SW480 (cell line): ENCODE measurements at places on chromosomes 7 and 10.

DNA sequence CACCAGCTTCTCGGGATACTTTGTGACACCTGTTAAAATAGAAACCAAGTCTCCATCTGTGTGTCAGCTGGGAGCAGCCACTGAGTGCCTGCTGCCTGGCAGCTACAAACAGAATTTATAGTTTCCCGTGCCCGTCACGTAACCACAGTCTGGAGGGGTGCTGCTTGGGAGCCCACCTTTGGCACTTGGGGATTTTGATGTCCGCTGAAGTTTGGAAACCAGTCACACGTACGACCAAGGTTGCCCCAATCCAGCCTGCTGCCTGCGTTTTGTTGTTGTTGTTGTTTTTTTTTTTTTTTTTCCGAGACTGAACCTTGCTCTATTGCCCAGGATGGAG is 1.6 kb downstream of the TRRAP start:
- DNase-seq: no peak

DNA sequence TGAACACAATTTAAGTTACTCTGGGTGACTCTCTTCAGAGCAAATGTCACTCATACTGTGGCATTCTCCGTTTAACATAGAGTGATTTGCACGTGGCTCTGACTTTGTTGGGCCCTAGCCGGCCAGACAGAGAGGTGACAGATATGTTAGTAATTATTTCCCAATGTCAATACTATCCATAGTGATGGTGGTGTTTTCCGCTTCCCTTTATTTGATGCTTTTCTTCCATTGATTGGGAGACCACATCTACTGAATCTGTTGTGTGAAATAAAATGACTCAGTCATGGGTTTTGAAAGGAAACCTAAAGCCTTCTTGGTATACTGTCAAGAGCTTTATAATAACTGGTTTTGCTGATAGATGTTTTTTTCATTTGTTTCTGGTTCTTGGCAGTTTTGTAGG is 7.4 kb downstream of the AVL9 start:
- no peak for DNase-seq

DNA sequence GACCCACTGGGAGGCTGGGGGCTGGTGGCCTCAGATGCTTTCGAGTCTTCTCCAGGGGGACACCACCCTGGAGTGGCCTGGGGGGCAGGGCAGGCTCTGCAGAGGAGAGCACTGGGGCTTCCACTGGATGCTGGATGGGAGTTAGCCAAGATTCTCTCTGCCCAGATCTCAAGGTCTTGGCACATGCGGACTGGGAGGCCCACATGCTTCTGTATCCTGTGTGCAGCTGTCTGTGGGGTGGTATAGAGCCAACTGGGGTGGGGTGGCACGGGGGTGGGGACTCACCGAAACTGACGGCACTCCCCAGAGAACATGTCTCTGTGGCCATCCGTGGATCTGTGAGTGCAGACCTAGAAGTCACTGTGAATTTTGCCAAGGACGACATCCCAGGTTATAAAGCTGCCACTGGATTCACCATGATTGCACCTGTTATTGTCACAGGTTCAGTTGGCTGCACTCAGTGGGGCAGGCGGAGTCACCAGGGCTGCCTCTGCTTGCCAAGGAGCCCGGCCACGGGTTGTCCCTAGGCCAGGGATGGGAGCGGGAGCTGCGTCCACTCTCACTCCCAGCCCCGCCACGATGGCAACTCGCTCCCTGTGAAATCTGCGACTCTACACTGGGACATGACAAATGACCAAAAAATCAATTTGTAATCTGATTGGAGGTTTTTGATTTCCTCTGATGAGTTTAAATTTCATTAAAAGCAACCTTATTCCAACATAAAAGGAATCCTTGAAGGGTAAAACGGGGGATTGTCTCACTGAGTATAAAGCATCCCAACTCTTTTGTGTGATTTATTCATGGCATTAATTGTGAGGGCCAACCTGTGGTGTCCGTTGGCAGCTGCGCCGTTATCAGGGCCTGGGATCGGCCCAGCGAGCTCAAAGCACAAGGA is 131.3 kb downstream of the EBF3 start:
- no peak for DNase-seq

DNA sequence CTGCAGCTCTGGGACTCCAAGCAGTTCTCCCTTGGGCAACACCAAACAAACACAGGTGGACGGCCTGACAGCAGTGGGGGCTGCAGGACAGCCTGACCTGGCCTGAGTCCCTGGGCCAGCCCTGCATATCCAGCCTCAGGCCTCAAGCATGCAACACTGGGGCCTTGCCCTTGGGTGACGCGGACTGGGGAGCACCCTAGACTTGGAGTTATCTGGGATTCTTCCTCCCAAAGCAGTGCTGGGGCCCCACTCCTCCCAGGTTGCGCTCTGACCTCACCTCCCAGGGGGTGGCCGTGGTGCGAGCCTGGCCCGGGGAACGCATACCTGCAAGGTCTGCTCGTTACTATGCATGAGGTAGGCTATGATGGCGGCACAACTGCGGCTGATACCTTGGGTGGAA is 6.2 kb upstream of the TMEM120A start:
- DNase-seq: no peak

- DNase-seq: no peak
Observed at GRCh38 chr7:28853150-28853549, 105.0 kb downstream of the TRIL start.

GRCh38 chr7:28685242-28685643 is 272.9 kb downstream of the TRIL start:
- DNase-seq: no peak

- DNase-seq: no peak
Observed at GRCh38 chr10:62560201-62560819, 186.1 kb downstream of the ZNF365 start.
